ENCODE measurements at places on chromosomes 3 and 15. TPM values are rescaled to one million over a fixed set of nuclear protein-coding genes. Genes with fewer than 3 reads are reported as not detected.

The RRP9 gene
- 25.0 TPM for total RNA-seq

The FBXL2 gene
- not detected for total RNA-seq

The EIF3J gene
- total RNA-seq: 75.8 TPM

The TERC gene
- 20.4 TPM for total RNA-seq

DNA sequence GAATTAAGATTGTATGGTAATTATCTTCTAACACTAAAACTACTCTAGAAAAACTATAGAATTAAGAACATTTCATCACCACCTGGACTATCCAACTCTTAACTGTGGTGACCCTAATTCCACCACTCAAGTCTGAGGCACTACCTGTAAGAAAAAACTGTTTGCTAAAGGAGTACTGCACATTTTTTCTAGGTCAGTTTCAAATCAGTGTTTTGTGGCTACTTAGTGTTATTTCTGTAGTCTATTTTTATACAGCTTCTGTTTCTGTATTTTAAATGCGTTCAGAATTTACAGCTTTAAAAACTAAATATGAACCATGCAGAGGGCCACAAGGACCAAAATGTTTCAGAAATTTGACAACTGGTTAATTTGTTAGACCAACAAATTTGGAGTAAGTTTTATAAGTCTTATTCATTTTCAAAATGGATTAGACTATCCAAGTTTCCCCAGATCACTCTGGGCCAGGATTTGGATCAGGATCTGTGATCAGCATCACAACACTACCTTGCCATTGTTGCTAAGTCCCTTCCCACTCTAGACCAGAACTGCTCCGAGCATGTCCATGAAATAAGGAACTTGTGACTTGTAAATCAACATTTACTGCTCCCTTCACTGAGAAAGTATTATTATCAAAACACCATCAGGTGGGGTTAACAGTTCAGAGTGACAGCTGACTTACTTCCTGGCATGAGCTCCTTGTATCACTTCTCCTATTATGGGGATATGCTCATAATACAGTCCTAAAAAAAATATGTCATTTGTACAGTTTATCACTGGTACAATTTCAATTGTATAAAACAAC, 8.6 kb downstream of the GLT8D1 start:
- H3K4me1 ChIP-seq: peaks cover 48% of the 10 kb centered on the region
- peaks cover 39% of the 10 kb centered on the region for H3K36me3 ChIP-seq
- H3K27ac ChIP-seq: peak overlapping the region; percentile 81
- H3K4me3 ChIP-seq: no peak overlapping the region
- no peaks in the 10 kb centered on the region for H3K27me3 ChIP-seq

GRCh38 chr3:173404156-173404555, 6.6 kb downstream of the NLGN1 start:
- H3K27me3 ChIP-seq: peaks cover 18% of the 10 kb centered on the region
- no peaks in the 10 kb centered on the region for H3K36me3 ChIP-seq
- no peak overlapping the region for H3K27ac ChIP-seq
- DNase-seq: no peak
- no peak overlapping the region for H3K4me3 ChIP-seq
- no peaks in the 10 kb centered on the region for H3K4me1 ChIP-seq

GRCh38 chr15:34795267-34796081, at the start of gene ACTC1:
TSS of gene ACTC1 (minus strand) at chr15:34795549. CDS start at chr15:34794808, 741 bp downstream.
- no peak within 1 kb of the TSS for H3K4me3 ChIP-seq
- no peak for DNase-seq
- no peaks in the 10 kb centered on the region for H3K36me3 ChIP-seq
- peaks cover 2% of the 10 kb centered on the region for H3K4me1 ChIP-seq
- no peak within 1 kb of the TSS for H3K27ac ChIP-seq

DNA sequence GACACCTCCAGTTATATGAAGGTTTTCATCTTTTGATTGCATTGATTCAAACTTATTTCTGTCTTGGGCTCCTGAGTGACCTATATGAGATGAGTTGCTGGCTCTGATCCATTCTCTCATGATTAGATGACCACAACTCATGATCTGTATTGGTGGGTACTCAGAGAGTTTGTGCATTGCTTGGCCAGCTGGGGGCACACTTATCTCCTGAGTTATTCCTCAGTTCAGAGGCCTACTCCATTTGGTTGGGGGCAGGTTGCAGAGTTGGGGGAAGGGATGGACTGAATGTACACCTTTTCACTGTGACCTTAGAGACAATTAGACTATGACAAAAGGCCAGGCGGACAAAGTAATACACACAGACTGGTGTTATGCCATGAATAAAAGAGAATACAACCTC, 166.2 kb upstream of the SEMA6D start:
- H3K4me1 ChIP-seq: no peaks in the 10 kb centered on the region
- no peak for DNase-seq
- no peaks in the 10 kb centered on the region for H3K27me3 ChIP-seq
- H3K4me3 ChIP-seq: no peak overlapping the region
- H3K36me3 ChIP-seq: no peaks in the 10 kb centered on the region
- no peak overlapping the region for H3K27ac ChIP-seq
